Femur (tissue), 1 donor: ENCODE measurements at places on chromosomes 7 and 10.

GRCh38 chr10:117078168-117078837 lies 59.8 kb downstream of the VAX1 start:
- DNase-seq, result no peak

DNA sequence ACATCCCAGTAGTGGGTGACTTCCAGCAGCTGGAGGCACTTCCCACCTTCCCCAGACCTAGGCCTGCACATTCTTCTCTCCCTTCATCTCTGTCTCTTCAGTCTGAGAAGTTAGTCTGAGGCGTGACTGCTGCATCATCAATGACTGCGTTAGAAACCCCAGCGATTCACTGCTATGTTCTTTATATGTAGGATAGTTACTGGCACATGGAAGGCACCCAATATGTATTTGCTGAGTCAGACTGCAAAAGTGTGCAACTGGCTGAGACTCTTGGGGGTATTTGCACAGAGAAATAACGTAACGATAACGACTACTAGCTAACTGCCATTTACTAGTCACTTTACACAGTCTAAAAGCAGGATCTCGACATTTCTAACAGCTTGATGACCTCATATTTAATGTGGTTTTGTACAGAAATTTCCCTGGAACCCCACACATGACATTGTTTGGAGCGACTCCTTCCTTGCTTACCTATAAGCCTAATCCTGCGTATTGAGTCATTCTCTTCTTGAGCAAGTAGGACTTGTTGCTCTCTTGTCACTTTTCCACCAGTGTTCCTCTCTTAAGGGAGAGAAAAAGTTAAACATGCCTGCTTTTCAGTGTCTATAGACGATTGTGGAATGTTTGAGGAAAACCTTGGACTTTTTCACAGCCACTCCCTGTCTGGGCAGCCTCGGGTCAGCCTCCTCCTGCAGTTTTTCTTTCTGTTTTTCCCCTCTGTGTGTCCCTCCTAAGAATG lies 45.5 kb downstream of the THNSL1 start:
- DNase-seq, result no peak

- DNase-seq, result no peak
Observed at GRCh38 chr7:113159746-113160339, 41.5 kb upstream of the SMIM30 start.

DNA sequence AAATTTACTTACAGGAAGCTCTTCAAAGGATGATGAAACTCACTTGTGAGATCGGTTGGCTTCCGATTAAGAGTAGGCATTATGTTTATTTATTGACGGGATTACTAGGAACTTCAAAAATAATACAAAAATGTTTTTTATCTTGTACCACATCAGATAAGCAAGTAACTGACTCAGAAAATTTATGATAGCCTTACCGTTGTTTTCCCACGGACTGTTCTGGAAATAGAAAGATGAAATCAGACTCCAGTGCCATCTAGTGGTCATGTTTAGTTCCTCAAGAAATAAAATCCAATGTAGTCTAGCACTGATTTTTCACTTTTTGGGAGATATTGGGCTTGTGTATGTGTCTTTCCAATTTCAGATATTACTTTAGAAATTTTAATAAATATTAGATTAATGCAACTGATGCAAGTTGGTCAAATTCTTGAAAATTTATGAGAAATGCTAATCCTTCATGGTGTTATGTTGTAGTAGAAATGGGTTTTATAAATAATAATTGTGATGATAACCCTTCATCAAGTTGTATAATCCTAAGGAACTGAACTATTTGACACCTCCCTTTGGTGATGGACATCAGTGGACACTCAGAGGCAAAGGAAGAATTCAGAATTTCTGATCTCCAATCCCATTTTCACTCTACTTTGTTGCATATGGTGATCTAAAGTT lies 168.8 kb downstream of the TMEM26 start:
- DNase-seq, result no peak
